ENCODE measurements at places on chromosomes 11 and 22.

DNA sequence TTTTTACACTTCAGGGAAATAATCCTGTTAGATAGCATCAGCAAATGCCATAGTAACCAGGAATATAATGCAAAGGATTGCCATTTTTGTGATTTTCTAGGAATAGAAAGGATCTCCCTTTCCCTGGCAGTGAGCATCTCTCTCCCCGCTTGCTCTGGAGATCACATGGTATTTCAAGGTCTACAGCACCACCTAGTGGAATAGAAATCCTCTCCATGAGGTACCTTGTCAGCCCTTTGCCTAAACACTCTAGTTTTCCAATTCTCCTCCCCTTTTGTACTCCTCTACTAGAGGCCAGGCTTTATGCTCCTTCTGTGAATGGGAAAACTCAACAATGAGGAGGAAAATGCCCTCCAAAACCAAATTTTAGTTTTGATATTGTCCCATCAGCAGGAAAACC lies 78.4 kb downstream of the XRRA1 start:
- no peak for DNase-seq
- no peaks in the 10 kb centered on the region for H3K27me3 ChIP-seq
- no peak overlapping the region for H3K27ac ChIP-seq
- no peaks in the 10 kb centered on the region for H3K4me1 ChIP-seq
- no peak overlapping the region for H3K4me3 ChIP-seq

DNA sequence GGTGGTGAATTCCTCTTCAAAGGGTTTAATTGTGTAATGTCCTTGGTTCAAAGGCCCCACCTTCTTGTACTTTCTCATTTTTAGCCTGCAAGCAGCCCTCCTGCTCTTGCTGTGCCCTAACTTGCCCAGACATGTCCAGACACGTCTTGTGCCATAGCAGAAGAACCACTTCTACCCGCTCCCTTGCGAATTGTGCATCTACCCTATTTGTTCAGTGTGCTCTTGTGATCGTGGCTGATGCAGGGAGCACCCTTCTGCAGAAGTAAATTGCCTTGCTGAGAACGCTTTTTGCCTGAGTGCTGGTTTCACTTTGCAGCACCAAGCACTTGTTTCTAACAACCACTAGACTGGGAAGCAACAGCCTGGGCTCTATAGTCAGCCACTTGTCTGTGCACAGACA lies 249.4 kb downstream of the SBF2 start:
- H3K4me1 ChIP-seq, result no peaks in the 10 kb centered on the region
- no peak overlapping the region for H3K4me3 ChIP-seq
- DNase-seq, result no peak
- H3K27ac ChIP-seq, result no peak overlapping the region
- H3K27me3 ChIP-seq, result no peaks in the 10 kb centered on the region
- no peaks in the 10 kb centered on the region for H3K36me3 ChIP-seq

GRCh38 chr11:21948876-21949275 lies 244.0 kb upstream of the ANO5 start:
- no peak for DNase-seq
- no peaks in the 10 kb centered on the region for H3K27me3 ChIP-seq
- H3K4me1 ChIP-seq, result no peaks in the 10 kb centered on the region
- H3K4me3 ChIP-seq, result no peak overlapping the region

GRCh38 chr11:87056091-87056490 lies 18.4 kb downstream of the TMEM135 start:
- H3K4me1 ChIP-seq, result peaks cover 4% of the 10 kb centered on the region
- H3K27me3 ChIP-seq, result no peaks in the 10 kb centered on the region
- H3K27ac ChIP-seq, result no peak overlapping the region
- H3K4me3 ChIP-seq, result no peak overlapping the region
- H3K36me3 ChIP-seq, result no peaks in the 10 kb centered on the region
- DNase-seq, result no peak

GRCh38 chr11:12810568-12810894 lies 136.3 kb downstream of the TEAD1 start:
- H3K27me3 ChIP-seq, result no peaks in the 10 kb centered on the region
- DNase-seq, result no peak
- H3K36me3 ChIP-seq, result no peaks in the 10 kb centered on the region

DNA sequence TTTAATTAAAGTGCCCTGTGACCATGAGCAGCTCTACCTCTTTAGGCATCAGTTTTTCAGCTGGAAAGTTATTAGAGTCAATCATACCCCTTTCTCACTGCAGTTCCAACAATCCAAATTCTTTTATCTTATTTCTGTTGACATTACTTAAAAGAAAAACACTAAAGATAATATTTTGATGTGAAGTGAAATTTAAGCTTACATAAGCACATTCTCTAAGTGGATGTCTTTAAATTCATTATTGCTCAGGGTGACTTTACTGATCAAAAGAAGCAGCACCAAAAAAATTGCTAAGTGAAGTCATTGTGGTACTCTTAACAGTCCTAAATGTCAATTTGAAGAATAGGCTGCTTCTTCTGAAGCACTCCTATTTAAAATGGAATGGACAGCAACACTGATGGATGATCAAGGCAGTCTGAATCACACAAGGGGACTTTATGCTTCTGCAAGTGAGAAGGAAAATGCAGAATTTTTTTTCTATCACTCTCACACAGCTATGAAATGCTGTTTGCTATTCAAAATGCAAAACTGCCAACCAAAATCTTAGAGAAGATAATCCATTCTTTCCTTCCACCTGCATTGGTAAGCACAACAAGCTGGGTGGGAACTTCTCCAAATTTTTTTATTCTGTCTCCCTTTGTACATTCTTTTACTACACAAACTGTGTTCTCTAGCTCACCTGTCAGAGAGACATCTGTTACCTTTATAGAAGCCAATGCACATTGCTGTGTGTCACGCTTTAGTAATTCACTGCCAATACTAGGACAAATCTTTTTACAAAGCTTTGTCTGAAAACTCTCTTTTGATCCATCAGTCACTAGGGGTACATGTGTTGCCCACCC lies 179.9 kb downstream of the GRIA4 start:
- no peak overlapping the region for H3K4me3 ChIP-seq
- no peaks in the 10 kb centered on the region for H3K36me3 ChIP-seq

- no peaks in the 10 kb centered on the region for H3K27me3 ChIP-seq
- no peaks in the 10 kb centered on the region for H3K36me3 ChIP-seq
- H3K4me1 ChIP-seq, result no peaks in the 10 kb centered on the region
- H3K27ac ChIP-seq, result no peak overlapping the region
- H3K4me3 ChIP-seq, result no peak overlapping the region
These were observed 46.4 kb downstream of the RCN1 start for GRCh38 chr11:32137263-32137662.
